Bronchial epithelial cell (primary cell): ENCODE measurements at places on chromosomes 16 and 17. TPM values are rescaled to one million over a fixed set of nuclear protein-coding genes. Genes with fewer than 3 reads are reported as not detected.

Gene SLC5A11
- not detected in 2 replicates for total RNA-seq

Gene GSG1L
- under 0.01 TPM in 1 of 2 replicates, not detected in the other for total RNA-seq

Gene ZP2
- not detected in 2 replicates for total RNA-seq

Gene ASGR1
- under 0.01 and 0.38 TPM in 2 replicates for total RNA-seq

Gene CDH16
- 1.8 and 5.8 TPM in 2 replicates for total RNA-seq

Gene EVPL
- total RNA-seq: 27.1 and 93.3 TPM in 2 replicates

Gene TNRC6A
- total RNA-seq: 14.2 and 17.8 TPM in 2 replicates

Gene KRT28
- total RNA-seq: not detected in 2 replicates

Gene AIPL1
- under 0.01 TPM in 1 of 2 replicates, not detected in the other for total RNA-seq

Gene XPO6
- 84.8 and 87.7 TPM in 2 replicates for total RNA-seq

Gene GDPD1
- 1.6 and 2.6 TPM in 2 replicates for total RNA-seq

Gene CCL8
- total RNA-seq: not detected in 2 replicates

DNA sequence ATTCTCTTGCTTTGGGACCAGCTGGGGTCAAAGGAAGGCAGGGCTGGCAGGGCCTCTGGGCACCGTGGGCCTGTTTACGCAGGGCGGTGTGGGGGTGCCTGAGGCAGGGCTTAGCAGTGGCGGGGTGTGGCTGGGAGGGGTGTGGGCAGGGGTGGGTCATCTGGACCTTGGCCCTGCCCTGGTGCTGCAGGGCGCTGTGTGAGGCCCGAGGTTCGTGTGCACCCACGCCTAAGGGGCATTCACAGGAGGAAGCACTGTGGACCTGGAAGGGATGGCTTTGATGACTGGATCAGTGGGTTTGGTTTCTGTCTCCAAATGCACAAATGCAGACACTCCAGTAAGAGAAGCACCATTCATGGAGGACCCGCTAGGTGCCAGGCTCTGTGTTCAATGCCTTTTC lies 37.3 kb downstream of the BCO1 start:
- no peak for DNase-seq

GRCh38 chr17:31752584-31752983 lies 106.5 kb downstream of the COPRS start:
- DNase-seq: no peak

DNA sequence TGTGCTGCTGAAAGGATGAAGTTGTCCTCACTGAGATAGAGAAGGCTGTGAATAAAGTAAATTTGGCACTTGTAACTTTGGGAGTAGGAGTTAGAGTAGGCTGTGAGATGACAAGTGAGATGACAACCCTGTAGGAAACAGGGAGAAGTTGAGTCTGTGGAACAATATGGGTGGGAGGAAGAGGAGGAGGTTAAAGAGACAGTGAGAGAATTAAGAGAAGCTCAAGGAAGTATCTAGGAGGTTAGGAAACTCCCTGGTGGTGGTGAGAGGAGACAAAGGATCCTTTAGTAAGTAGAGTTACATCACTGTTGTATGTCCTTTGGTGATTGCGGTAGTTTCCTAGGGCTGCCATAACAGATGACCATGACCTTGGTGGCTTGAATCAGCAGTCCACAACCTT lies 10.7 kb upstream of the HSD17B2 start:
- DNase-seq: no peak

- DNase-seq: no peak
These were observed 28.5 kb upstream of the C17orf107 start for GRCh38 chr17:4870855-4871254.

- DNase-seq: no peak
These were observed 46.2 kb upstream of the STH start for GRCh38 chr17:45952814-45953320.

DNA sequence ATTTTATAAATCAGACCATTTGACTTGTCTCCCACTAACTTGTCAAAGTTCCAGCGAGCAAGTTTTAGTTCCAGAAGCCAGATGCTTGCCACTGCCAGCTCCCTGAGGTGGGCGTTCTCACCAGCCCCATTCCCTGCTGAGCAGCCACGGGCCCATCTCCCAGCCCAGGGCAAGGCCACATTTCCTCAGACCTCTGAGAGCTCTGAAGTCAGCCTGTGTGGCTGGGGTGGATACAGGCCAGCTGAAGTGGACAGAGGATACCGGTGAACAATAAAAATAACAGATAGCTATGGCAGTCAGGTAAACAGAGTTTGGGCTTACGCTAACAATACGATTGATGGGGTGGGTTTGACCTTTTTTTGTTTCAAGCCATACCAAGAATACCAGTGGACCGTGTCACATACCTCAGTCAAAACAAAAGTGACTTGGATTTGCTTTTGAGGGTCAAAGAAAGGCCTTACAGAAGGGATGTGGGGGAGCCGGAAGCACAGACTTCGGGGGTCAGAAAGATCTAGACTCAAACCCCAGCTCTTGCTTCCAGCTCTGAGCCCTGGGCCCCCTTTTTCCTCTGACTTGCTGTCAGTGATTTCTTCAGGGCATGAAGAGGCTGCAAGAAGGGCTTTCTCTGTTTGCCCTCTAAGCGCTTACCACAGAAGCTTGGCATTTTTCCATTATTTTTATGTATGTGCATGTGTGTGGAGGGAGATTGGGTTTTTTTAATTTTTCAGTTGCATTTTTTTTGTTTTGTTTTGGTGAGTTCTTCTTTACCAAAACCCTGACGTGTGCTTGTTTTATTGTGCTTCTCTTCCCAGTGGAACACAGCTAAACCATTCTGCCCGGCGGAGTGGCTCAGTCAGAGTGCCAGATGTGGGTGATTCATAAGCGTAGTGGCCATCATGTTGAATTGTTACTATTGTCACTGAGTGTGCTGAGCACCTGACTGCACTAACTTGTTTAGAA lies 109.9 kb downstream of the GNAO1 start:
- DNase-seq: no peak

DNA sequence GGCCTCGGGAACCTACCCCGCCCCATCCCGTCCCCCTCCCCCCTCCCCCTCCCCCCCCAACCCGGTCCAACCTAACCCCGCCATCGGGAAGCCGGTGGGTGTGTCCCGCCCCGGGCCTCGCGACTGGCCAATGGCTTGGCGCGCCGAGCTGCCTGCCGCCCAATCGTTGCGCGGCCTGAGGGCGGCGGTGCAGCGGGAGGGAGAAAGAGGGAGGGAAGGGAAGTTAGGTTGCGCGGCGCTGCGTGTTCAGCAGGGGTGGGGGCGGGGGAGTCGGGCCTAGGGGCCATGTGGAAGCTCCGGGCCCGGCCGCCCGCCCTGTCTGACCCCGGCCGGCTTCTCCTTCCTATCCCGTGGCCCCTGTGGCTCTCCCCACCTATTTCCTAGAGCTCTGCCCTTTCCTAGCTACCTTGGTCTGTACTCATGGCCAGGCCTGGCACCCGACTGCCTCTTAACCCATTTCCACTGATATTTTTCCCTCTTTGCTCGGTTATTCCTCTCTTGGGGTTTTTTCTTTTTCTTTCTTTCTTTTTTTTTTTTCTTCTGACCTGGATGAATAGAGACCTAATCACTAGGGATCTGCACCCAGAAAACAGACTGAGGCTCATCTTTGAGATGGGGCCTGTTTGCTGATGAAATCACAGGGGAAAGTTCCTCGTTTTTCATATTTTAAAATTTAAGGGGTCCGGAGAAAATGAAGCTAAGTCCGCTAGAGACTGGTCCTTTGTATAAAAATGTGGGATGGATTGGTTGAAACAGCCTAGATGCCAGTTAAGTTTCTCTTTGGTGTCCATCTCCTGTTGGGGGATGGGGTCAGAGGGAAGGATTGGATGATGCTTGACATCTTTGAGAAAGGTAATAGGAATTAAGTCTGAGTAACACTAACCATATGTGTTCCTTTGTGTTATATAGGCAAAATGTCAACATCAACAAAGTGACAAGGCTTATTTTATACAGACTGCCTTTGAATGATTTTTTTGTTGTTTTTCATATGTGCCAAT lies 1.1 kb downstream of the KPNB1 start:
- DNase-seq: peak; percentile 82

- DNase-seq: no peak
These were observed 848 bp upstream of the KRT19 start for GRCh38 chr17:41528959-41529353.

GRCh38 chr16:23871924-23872323 lies 36.1 kb downstream of the PRKCB start:
- DNase-seq: no peak

- no peak for DNase-seq
These were observed at the start of gene PLXDC1 for GRCh38 chr17:39151150-39151942. Gene PLXDC1, minus strand, starts transcription at chr17:39151637. Its CDS starts 200 bp downstream, at chr17:39151437.

DNA sequence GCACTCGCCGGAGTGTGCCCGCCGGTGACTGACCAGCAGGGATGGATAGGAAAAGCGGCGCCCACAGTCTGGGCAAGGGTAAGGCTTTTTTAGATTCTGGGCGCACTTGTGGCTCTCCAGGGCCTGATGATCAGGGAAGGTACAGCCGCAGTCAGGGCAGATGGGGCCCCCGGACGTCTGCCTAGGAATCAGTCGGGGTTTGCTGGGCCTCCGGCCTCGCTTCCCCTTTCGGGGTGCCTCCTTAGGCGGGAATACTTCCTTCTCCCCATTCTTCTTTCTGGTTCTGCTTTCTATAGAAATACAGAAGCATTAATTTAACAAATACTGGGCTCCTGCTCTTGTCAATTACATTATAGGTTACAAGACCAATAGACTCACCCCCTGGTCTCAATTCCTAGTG lies 5.0 kb downstream of the ZNF689 start:
- no peak for DNase-seq

DNA sequence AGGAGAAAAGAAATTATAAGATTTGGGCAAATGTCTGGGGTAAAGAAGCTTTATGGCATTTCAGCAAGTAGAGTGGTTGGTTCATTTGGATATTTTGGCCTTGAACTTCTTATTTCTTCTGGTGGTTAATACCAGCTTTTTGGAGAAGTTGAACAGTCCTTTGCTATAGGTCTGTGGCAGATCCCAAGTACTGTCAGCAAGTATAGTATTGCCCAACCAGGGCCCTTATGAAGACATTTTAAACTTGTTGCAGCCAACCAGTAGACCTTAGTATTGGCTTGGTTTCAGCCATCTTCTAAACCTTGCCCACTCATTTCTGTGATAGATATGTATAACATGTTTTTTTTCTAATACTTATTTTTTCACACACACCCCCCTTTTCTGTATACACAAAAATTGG lies 2.2 kb downstream of the SP2 start:
- DNase-seq: no peak

DNA sequence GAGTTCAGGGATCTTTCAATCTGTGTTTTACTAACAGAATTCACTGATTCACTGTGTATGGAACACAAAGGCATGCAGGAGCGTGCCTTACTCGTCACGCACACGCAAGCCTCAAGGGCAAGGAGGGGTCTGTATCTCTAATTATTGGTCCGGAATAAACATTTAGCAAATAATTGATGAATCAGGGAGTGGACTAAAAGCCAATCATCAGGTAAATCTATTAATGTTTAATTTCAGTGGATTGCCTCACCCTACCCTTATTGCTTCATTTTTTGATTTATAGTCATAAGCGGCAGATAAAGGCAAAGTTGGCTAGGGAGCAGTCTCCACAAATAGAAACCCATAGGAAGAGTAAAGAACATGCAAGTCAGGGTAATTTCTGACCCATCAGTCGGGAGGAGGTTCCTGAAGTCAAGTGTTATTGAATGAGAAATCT lies 7.4 kb upstream of the HSD17B2 start:
- DNase-seq: peak; percentile 82

DNA sequence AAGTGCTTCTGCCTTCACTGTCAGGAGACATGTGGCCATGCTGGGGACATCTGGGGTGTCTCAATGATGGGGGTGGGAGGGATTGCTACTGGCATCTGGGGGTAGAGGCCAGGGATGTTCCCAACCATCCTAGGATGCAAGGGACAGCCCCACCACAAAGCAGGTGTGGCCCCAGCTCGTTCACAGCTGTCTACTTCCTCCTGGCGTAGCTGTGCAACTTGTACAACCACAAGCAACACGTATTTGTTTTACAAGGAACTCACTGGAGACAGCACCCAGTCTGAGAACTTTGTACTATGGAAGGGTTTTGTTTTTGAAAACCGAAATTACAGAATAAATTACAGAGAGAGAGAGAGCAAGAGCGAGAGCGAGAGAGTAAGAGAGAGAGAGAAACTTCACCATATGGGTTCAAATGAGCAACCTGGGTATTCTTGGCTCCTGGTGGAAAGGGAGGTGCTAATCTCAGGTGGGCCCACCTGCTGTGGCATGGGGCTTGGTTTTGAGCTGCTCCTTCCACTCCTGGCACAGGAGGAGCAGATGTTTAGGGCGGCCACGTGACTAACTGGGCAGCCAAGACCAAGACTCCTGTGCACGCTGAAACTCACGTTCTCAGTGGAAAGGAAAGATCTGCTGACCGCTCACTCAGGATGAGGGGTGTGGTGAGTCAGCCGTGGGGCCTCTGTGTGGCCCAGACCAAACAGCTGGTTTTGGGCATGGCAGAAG lies 17.5 kb upstream of the TNFRSF13B start:
- no peak for DNase-seq

GRCh38 chr16:13919683-13920509 lies at the start of gene ERCC4:
Gene ERCC4, plus strand, starts transcription at chr16:13920154. Its CDS starts 12 bp downstream, at chr16:13920166.
- peak; percentile 97 for DNase-seq

DNA sequence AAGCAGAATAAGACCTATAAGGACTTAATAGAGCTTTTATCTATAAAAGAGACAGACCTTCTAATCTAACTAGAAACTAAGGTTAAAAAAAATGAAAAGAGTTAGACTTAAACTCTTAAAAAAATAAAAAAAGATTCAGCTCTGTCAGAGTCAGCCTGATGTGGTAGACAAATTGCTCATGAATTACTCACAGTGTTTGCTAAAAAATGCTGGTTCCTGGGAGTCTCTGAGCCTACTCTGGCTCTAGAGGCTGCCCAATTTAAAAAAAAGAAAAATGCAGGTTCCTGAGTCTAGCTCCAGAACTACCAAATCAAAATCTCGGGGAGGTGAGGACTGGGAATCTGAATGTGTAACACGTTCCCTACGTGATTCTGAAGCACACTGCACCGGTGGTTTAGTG lies 18.1 kb downstream of the SOST start:
- peak; percentile 55 for DNase-seq

DNA sequence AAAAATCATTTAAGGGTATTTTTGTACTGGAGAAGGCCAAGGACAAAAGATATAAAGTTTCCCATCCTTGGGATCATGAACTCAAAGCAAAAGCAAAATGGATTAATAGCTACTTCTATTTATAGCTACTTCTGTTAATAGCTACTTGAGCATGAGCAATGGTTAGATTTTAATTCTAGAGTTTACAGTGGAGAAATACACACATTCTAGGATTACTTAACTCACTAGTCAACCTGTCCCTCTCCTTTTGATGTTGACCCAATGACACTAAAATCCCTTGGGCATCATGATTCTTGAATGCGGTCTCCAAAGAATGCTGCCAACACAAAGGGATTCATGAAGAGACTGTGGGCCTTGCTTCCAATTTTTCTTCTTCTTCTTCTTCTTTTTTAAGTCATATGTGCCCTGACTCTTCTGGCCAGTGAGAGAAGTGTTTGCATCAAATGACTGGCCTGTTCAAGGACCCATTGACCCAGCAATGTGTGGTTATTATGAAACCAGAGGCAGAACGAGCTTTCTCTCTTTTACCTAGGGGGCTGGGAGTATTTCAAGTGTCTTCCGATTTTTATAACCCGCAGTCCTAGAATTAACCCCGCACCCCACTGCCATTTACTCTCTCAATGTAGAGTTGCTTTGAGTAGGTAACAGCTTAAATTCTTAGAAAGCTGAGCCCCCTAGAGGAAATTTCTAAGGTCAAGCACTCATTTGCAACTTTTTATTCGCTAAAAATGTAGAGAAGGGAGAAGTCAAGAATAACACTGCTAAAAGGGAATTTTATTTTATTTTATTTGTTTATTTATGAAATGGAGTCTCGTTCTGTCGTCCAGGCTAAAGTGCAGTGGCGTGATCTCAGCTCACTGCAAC lies 34.6 kb downstream of the OTOA start:
- no peak for DNase-seq

- no peak for DNase-seq
These were observed 1.2 kb upstream of the SRCIN1 start for GRCh38 chr17:38606646-38607611.

GRCh38 chr16:81276323-81276722 lies 37.8 kb downstream of the BCO1 start:
- no peak for DNase-seq
